Glutamatergic neuron (in vitro differentiated cells): ENCODE measurements at places on chromosomes 6 and 20. TPM values are rescaled to one million over a fixed set of nuclear protein-coding genes. Genes with fewer than 3 reads are reported as not detected.

Gene ULBP1
- total RNA-seq = 9.3 TPM

Gene TUBB
- total RNA-seq = 2,264 TPM

Gene BRPF3
- 36.2 TPM for total RNA-seq

Gene SAMD3
- 1.6 TPM for total RNA-seq

Gene LTB
- not detected for total RNA-seq

Gene UNC5CL
- 1.0 TPM for total RNA-seq

Gene ADGRB3
- total RNA-seq = 7.3 TPM

Gene SH3BGRL2
- total RNA-seq = 47.2 TPM

Gene FERMT1
- 0.29 TPM for total RNA-seq

Gene BPIFB4
- not detected for total RNA-seq

Gene COL9A3
- 78.7 TPM for total RNA-seq

Gene CAP2
- total RNA-seq = 24.4 TPM

Gene GMPR
- 5.0 TPM for total RNA-seq

Gene FAXC
- 68.9 TPM for total RNA-seq

Gene C6orf118
- not detected for total RNA-seq

Gene TRMT11
- 27.7 TPM for total RNA-seq

Gene ZNF334
- total RNA-seq = 32.9 TPM

Gene GPSM3
- 3.2 TPM for total RNA-seq

Gene PRRT1
- total RNA-seq = 5.1 TPM

Gene FNDC11
- total RNA-seq = 9.3 TPM

Gene DEFB123
- total RNA-seq = not detected

Gene PPP1R14C
- 4.1 TPM for total RNA-seq
